ENCODE measurements at places on chromosomes 16 and 17.

DNA sequence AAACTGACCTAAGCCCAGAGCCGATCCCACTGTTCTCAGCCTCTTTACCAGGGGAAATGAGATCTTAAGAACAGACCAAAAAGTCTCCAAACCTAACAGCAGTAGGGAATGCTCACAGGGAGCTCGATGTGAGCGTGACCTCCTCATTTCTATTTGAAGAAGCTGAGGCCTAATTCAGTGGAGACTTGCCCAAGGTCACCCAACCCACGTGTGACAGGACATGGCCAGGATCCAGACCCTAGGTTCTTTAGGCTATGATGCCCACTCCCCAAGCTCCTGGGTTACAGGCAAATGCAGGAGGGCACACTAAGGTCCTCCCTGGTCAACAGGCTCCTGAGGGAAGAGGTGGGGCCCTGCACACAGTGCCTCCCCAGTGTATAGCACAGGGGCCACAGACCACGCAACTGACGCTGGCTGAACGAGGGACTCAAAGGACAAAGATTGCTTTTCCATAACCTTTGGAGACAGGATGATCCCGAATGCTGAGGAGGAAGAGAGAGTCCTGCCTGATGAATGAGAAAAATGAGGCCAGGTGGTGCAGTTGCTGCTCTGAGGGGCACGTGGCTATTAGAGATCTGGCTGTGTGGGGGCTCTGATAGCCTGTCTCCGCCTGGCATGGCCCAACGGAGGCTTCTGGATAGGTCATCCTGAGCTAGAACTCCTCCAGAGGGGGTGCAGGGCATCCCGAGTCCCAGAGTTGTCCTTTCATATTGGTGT lies 24.0 kb downstream of the MAP3K14 start:
- no peak for DNase-seq

DNA sequence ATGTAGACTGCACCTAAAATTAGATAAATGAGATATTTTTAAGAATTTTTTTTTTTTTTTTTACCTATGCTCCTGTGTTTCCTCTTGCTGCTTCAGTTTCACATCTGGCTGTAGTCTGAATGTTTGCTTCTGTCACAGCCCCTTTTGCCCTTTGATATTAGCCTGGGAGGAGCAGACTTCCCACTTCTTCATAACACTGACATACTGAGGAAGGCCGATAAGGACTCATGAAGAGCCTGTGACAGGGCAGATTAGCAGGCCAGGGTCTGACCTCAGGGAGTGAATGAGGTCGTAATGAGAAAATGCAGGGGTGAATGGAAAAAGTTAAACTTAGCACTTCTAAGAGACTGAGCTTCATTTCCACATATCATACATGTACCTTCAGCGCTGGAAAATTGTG lies at the start of gene SLFN14:
Gene SLFN14 (minus strand): TSS at position 117 of the 400 bp plus-strand sequence. CDS start 2,757 bp downstream, outside the sequence.
- no peak for DNase-seq

DNA sequence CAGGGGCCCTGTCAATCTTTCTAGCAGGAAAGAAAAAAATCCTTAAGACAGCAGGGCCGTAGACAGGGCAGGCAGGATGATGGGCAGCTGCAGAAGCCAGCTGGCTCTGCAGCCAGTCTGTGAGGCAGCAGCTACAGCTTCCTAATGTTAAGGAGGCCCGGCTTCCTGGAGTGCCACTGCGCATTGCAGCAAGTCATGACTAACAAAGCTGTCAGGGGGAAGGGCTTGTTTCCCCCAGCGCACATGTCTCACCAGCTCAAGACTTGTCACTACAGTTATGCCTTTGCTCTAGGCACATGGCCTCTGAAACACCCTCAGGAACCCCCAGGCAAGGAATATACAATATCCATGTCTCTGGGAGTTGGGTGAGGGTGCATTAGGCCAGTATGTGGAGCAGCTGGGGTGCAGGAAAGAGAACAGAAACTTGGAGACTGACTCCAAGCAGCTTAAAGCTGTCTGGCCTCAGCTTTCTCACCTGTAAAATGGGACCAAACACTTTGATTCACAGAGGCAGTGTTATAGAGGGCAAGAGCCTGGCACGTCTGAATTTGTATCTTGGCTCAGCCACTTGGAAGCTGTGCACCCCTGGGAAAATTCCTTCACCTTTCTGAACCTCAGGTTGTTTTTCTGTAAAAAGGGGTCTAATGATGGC lies 220.0 kb downstream of the HAPSTR1 start:
- DNase-seq = no peak

GRCh38 chr16:10088380-10088793 lies 93.8 kb downstream of the GRIN2A start:
- DNase-seq = no peak

GRCh38 chr17:30520436-30520835 lies 43.2 kb downstream of the GOSR1 start:
- no peak for DNase-seq

- no peak for DNase-seq
These were observed 245.0 kb upstream of the CDH5 start for GRCh38 chr16:66121466-66121865.

DNA sequence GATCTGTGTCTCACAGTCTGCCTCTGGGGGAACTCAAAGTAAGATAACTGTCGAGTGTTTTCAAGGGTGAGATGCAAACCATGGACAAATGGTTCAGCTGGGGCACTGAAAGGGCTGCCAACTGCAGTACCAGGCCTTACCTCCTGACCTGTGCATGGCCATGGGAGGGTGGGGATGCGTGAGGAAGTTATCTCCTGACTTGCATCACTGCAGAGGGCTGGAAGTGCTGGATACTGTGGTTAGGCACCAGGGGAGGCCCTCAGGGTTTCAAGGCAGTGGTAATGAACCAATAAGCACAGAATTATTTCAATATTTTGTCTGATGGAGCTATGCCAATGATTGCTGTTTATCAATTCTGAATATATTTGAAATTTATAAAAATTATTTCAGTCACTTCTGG lies 159.2 kb downstream of the CYLD start:
- no peak for DNase-seq

DNA sequence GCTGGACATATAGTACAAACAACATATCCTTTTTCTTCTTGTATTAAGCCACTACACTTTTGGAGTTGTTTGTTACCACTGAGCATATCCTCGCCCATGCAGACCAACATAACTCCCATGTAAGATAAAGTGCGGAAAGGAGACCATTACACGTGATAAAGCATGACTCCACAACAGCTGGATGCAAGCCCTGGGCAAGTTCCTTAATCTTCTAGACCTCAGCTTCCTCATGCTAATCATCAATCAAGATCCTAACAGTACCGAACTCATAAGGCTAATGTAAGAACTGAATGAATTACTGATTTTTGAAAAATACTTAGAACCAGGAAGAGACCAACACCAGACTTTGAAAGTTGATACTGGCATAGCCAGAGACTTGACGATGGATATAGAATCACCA lies 47.0 kb upstream of the GSG1L start:
- DNase-seq = no peak

DNA sequence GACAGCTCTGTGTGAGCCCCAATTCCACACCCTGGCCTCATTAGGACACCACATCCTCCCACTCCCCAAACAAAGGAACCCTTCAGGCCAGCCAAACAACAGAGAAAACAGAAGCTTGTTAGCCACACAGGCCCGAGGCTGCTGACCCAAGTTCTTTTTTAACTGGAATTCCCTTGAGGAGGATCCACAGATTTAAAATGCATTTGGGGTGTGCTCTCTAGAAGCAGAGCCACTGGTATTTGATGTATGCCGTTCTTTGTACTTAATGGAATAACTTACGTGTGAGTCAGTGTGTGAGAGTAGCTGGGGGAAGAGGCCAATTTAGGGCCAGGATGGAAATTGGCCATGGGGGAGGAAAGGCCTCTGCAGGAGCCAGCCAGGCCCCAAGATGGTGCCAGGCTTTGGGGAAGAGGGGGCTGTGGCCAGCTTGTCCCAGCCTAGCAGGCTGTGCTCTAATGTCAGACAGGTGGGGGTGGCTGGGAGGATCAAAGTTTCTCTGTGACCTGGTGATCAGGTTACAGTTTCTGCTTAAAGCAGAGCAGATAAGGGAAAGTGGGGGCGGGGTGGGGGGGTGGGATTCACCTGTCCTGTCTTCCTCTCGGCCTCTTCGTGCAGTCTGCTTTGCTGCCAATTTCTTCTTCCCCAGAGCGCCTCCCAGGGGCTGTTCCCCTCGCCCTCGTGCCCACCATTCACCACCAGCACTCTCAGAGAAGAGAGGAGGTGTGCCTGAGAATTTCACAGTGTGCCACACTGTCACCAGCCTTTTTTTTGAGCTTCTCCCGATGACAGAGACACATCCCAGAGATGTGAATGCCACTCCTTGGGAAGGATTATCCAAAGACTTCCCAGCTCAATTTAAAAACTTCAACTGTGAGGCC lies 50.8 kb downstream of the TOM1L2 start:
- no peak for DNase-seq

- DNase-seq = no peak
These were observed 86.5 kb downstream of the C16orf78 start for GRCh38 chr16:49459953-49460735.

GRCh38 chr17:39014795-39015545 lies 47.8 kb upstream of the FBXO47 start:
- no peak for DNase-seq

DNA sequence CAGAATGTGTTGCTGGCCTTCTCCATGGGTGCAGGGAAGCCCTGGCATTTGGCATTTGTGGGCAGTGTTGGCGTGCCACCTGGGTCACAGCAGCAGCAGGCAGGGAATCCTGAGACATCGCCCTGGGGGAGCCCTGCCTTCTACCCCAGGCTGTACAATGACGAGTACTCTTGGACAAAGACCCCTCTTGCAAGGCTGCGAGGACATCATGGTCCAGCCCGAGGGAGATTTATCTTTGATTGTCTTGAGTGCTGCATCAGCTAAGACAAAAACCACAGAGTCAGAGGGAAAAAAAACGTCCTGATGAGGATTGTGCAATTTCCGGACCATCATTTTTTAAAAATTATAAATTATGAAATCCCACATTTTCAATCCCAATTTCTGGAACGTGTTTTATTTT lies 3.7 kb downstream of the CRISPLD2 start:
- no peak for DNase-seq

DNA sequence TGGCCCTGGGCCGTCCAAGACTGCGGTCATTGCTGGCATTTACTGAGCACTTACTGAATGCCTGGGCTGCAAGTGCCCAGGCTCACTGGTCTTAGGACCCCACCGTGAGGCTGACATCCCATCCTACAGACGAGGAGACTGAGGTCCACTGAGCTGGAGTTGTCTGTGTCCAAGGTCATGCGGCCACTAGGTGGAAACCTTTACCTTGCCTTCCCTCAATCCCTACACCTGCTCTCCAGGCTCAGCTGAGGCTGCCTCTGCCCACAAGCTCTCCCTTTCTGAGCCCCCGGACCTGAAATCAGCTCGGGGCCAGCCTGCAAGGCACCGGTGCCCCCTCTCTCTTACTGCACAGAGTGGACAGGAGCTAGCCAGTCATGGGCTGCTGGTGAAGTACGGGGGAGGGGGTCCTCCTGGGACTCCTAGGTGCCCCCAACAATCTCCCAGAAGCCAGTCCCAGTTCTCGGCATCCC lies 1.5 kb downstream of the CASKIN1 start:
- peak; percentile 35 for DNase-seq

DNA sequence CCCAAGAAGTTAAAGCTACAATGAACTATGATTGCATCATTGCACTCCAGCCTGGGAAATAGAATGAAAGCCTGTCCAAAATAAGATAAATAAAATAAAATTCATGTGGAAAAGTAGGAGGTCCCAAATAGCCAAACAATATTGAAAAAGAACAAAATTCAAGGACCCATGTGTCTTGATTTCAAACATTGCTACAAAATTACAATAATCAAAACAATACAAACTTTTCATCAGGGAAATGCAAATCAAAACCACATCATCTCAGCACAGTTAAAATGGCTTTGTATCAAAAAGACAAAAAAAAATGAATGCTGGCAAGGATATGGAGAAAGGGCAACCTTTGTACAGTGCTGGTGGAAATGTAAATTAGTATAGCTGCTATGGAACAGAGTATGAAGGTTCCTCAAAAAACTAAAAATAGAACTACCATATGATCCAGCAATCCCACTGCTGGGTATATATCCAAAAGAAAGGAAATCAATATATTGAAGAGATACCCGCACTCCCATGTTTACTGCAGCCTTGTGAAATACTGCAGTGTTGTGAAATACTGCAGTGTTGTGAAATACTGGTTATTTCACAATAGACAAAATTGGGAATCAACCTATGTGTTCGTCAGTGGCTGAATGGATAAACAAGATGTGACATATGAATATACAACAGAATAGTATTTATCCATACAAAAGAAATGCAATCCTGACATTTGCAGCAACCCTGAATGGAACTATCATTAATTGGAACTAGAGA lies 24.5 kb upstream of the ZNF287 start:
- DNase-seq = no peak

GRCh38 chr17:19288453-19288852 lies 51.3 kb downstream of the EPN2 start:
- no peak for DNase-seq

DNA sequence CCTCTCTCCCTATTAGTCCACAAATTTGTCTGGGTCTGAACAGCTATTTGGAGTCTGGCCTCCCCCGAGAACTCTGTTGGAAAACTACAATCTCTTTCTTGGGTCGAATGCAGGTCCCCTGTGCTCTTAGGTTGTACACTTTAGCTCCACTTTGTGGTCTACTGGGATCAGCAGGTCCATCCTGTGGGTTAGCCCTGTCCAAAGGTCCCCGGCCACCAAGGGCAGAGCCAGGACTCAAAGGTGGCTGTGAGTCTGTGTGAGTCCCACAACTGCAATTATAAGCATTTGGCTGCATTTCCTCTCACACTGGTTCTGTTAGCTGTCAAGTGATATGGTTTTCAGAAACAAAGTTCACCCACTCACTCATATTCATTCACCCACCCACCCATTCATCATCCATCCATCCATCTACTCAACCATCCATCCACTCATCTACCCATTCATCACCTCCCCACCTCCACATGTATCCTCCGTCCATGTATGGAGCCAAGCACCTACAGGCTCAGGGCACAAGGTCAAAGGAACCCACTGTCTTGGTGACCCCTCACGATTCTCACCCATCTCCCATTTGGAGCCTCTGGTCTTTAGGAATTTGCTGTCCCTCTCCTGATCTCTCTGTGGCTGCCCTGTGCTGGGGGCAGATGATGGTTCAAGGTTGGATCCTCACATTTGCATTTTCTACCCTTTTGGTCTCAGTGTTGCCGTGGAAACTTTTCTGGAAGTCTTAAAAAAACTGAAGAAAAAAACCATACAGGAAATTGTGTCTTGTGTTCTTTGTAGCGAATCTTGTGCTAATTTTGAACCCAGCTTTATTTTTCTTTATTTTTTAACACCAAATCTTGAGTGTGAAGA lies 45.8 kb downstream of the IRF8 start:
- DNase-seq = no peak

Data from Panc1 (cell line).